ENCODE measurements at places on chromosomes 6 and 20.

DNA sequence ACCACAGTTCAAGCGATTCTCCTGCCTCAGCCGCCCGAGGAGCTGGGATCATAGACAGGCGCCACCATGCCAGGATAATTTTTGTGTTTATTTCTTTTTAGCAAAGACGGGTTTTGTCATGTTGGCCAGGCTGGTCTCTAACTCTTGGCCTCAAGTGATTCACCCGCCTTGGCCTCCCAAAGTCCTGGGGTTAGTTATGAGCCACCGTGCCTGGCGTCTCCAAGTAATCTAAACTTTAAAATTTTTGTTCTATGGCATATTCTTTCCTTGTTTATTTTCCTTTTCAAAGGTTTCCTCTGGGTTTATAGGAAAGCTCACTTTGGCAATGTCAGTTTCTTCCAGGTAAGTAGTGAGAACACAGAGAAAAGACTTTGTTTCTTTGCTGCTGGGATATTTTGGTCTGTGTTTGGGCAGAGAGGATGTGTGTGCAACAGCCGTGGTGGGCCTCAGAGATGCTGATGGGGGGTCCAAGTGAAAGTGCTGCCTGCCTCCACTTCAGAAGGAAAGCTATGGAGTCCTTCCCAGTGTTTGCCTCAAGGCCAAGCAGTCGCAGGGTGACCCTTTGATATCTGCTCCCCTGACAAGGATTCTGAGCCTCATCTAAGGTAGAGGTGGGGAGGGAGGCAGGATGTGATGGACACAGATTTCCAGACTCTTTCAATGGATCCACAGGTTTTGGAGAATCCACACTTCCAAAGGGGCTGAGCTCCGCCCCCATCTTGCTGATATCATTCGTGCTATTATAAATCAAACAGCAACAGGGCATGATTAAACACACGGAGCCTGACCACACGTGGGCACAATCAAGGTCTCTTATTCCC, 2.3 kb downstream of the LRP11 start:
- no peak for DNase-seq

- no peak for DNase-seq
These were observed 10.9 kb downstream of the PPIL6 start for GRCh38 chr6:109429496-109429895.

GRCh38 chr6:15969236-15969778, 159.6 kb upstream of the MYLIP start:
- no peak for DNase-seq

GRCh38 chr6:31157513-31158139, at the start of gene CCHCR1:
Gene CCHCR1 (minus strand): TSS chr6:31157802. CDS start chr6:31157600, 202 bp downstream.
- no peak for DNase-seq
